ENCODE measurements at places on chromosomes 1 and 21.

GRCh38 chr1:4397196-4397595 is 257.2 kb upstream of the AJAP1 start:
- no peak for DNase-seq

GRCh38 chr1:23772049-23772853 is 6.0 kb upstream of the PITHD1 start:
- DNase-seq = peak; percentile 75

- DNase-seq = no peak
These were observed 1.4 kb downstream of the PEAR1 start for GRCh38 chr1:156894711-156895454.

GRCh38 chr1:172779491-172779890 is 120.6 kb downstream of the FASLG start:
- DNase-seq = peak; percentile 6

DNA sequence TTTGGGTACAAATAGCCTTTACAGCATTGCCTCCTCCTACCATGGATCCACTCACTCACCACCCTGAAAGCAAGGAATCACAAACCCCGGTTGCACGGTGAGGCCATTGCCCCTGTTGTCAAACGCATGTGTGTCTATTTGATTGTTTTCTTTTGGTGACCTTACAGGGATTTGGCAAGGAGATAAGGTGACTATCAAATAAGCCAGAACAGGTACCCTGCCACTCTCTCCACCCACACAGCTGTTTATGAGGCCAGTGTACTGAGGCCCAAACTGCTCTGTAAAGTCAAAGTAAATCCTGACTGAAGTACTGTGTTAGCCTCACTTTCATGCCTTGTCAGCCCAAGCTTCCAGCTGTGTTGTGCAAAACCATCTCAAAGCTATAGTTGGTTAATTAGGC is 136.4 kb downstream of the HUNK start:
- DNase-seq = no peak

Data from HFFc6 (cell line).